ENCODE measurements at places on chromosomes 4 and X. TPM values are rescaled to one million over a fixed set of nuclear protein-coding genes. Genes with fewer than 3 reads are reported as not detected.

The TMSB15C gene
- total RNA-seq = 0.30 TPM

The IL21 gene
- not detected for total RNA-seq

The RGN gene
- 14.1 TPM for total RNA-seq

The NAAA gene
- 39.5 TPM for total RNA-seq

The MTNR1A gene
- not detected for total RNA-seq

The MYOZ2 gene
- 770 TPM for total RNA-seq

The LSM6 gene
- 15.0 TPM for total RNA-seq

The ZNF185 gene
- total RNA-seq = 2.0 TPM

The HMX1 gene
- not detected for total RNA-seq

The SOX3 gene
- not detected for total RNA-seq

- no peak for DNase-seq
Measured at GRCh38 chrX:71913156-71913950, 2.7 kb downstream of the NHSL2 start.

DNA sequence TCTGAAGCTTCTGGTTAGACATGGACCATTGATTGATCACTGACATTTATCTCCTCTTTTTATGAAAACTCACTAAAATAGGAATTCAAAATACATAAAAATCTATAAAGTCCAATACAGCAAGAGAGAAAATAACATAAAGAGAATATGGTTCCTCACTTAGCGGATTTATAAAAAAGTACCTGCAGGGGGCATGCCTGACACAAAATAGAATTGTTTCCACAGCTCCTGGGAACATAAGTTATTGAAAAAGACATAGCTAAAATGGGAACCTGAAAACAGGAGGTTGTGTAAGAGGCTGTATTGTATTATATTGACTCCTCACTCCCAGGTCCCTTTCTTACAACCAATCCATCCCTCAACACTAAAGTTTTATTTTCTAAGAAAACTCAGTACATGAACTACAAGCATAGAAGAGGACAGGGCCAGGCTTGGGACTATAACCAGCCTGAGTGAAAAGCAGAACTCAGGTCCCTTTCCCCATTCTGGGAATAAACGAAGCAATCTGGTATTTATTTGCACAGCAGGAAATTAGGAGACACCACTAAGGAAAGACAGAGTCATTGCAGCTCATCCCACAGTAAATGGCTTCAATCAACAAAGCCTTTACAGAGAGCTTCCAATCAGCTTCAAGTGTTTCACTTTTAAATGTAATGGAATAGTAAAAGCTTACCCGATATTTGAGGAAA, 121.1 kb upstream of the NDST4 start:
- DNase-seq = no peak

DNA sequence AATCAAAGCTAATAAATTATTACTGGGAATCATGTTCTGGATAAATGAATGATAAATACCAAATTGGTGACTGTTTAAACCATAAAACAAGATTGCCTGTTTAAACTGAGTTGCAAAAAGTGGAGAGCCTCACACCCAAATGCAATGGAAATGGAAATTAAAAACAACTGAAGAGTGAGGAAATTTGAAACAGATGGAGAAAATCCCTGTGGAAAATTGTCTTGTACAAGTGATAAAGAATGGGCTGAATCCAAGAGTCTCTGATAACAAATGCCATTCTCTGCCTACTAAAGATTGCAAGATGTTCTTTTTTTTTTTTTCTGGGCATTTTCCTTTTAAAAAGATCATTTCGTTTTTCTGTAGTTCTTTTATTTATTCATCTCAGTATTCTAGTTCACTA, 426.3 kb downstream of the NLGN4X start:
- DNase-seq = no peak

DNA sequence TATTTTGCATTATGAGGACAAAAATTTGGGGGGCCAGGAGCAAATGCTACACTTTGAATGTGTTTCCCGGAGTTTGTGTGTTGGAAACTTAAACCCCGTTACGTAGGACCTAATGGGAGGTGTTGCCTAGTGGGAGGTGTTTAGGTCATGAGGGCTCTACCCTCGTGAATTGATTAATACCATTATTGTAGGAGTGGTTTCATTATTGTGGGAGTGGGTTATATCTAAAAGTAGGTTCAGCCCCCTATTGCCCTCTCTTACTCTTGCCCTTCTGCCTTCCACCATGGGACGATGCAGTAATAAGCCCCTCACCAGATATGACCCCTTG, 15.5 kb downstream of the UBA6 start:
- DNase-seq = no peak

GRCh38 chr4:87049508-87049907, 114.7 kb downstream of the AFF1 start:
- DNase-seq = no peak

- DNase-seq = no peak
Measured at GRCh38 chr4:113476800-113477199, 284.7 kb downstream of the CAMK2D start.

- DNase-seq = no peak
Measured at GRCh38 chrX:274904-275475, 6.2 kb upstream of the PLCXD1 start.

GRCh38 chrX:115632455-115632854, 71.5 kb downstream of the PLS3 start:
- no peak for DNase-seq

DNA sequence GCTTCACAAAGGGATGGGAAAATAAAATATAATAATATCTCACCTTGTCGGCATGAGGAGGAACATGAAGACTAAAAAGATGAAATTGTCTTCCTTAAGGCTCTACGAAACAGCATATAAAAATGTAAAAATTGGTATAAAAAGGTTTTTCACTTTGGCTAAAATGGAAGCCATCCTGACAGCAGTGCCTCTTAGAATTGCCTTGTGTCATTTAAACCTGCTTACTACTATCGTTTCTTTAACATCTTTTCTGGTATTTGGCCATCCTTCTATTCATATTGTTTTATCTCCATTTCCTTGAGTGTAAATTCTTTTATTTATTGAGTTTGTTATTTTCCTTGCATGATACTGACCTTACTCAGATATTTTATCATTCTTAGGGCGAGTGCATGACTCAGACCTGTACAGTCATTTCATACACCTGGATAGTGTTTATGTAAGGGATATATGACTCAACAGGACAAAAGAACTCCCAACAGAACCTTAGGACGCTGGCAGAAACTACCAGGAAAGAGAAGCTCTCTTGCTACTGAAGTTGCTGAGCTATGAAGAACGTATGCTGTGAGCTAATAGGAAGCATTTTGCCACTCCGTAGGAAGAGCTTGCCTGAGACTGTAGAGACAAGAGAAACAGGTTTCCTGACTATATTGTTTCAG, 5.8 kb upstream of the CDKN2AIP start:
- DNase-seq = no peak

- no peak for DNase-seq
Measured at GRCh38 chrX:131703646-131704045, 159.8 kb downstream of the OR13H1 start.

DNA sequence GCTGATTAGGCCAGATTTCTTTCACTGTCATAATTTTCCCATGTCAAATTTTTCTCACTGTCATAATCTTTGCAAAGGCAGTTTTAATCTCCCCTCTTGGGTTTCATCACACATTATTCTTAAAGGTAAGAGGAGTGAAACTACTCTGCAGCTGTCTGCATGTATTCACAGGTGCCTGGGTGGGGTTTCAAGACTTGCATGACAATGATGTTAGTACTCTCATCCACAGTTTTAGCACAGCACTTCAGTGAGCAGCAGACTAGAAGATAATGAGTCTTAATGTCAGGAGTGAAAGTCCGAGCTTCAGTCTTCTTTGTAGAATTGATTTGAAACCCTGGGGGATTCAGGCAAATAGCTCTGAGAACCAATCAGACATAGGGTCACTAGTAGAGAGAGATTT, 182.5 kb upstream of the GALNT7 start:
- no peak for DNase-seq

DNA sequence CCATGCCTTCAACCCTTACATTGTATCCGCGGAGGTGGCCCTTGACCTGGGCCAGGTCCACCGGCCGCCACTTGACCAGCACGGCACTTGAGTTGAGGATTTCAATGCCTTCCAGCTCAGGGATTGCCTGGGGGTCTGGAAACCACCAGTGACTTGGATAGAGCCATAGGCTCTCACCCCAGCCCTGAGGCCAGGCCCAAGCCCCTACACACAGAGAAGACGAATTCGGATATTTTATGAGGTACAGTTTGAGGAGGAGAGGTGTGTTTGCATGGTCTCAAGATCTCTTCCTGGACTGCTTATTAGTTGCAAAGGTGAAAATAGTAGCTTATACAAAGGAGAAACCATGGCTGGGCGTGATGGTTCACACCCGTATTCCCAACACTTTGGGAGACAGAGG, 20.3 kb downstream of the L1CAM start:
- no peak for DNase-seq

- DNase-seq = no peak
Measured at GRCh38 chr4:189600718-189601435, 339.8 kb upstream of the FRG1 start.
